Vagina (tissue), 2 donors: ENCODE measurements at places on chromosomes 1 and 21.

- DNase-seq = no peak
These were observed 119.9 kb downstream of the FASLG start for GRCh38 chr1:172778456-172779455.

GRCh38 chr1:191260056-191260455 lies 782.4 kb upstream of the BRINP3 start:
- DNase-seq = no peak

DNA sequence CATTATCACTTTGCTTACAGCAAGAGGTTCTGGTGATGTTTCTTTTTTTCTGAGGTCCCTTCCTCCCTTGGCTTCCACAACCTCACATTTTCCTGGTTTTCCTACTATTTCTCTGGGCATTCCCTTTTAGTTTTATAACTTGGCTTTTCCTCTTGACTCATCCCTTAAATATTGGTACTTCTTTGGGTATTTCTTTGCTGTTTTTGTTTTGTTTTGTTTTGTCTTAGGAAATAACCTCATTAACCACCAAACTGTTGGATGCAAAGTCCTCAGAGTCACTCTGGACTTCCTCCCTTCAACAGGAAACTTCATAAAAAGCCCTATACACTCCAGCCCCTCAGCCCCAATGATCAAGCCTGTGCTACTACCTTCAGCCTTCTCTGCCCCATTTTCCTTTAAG lies 211.1 kb downstream of the DUSP10 start:
- no peak for DNase-seq

DNA sequence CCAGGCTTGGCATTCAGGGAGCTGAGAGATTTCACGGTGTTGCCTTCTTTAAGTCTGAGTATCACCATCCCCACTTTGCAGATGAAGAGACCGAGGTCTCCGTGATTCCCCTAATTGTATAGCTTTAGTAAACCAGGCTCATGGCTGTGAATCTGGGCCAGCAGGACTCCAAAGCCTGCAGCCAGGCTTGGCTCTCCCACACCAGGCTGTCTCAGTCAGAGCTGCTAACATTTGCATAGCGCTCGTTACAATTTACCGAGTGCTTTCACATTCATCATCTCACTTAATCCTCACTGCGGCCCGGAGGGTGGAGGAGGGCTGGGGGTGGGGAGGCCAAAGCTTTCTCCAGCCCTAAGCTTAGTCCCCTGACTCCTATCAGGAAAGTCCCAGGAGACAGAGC lies 11.7 kb downstream of the C1orf94 start:
- no peak for DNase-seq

DNA sequence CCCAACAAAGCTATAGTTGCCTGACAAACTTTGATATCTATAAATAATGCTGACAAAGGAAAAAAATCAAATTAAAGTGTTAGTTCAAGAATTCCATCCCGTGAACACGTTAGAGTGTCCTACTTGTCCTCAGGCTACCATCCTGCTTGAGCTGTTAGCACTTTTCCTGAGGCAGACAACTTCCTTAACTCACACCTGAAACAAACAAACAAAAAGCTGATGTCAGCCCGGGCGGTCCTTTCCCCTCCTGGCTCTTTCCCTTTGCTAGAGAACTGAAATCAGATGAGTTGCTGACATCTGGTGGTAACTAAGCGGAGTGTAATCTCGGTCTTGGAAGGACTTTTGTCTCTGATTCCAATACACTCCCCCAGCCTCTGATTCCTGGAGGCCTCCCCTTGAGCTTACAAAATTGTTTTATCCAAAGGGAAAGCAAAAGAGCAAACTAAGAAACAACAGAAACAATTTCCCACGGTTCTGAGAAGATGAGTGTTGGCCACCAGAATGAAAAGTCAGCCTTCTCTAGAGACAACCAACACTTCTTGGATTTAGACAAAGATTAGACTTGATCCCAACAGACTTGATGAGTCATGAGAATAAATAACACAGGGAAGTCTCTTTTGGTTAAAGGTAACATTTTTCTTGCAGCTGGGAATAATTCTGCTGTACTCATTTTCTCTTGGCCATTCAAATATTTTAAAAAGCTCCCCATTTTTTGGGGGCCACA lies 135.4 kb downstream of the PROX1 start:
- DNase-seq = no peak

GRCh38 chr1:203671521-203672278 lies 45.1 kb downstream of the ATP2B4 start:
- DNase-seq = no peak

GRCh38 chr1:76856104-76856503 lies 11.2 kb upstream of the ST6GALNAC5 start:
- no peak for DNase-seq

DNA sequence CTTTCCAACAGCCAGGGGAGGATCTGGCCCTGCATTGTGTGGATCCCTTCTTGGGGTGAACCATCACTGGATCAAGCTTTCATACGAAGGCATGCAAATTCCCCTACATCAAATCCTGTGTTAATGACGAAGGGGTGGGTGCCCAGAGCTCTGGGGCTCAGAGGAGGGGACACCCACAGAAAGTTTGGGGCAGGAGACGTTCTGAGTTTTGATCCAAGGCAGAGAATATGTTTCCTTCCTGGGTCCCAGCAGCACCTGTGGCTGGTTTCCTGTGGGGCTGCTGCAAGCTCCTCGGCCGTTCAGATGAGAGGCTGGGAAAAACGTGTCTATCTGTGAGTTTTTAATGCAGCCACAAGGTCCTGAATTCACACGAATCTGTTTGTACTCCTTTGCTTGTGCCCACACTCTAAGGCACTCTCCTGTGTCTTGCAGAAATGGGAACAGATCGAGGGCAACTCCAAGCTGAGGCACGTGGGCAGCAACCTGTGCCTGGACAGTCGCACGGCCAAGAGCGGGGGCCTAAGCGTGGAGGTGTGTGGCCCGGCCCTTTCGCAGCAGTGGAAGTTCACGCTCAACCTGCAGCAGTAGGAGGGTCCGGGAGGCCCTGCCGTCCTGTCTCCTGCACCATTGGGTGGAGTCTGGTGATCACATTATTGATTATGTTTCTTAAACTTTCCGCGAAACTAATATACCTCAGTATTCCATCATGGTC lies 147.1 kb downstream of the PGBD5 start:
- DNase-seq = no peak
